ENCODE measurements at places on chromosomes 2 and 18. TPM values are rescaled to one million over a fixed set of nuclear protein-coding genes. Genes with fewer than 3 reads are reported as not detected.

MYO7B gene
- 2.6 TPM for total RNA-seq

SP9 gene
- not detected for total RNA-seq

- no peak for DNase-seq
These were observed 869.8 kb downstream of the CPS1 start for GRCh38 chr2:211426240-211426639.

- no peak for DNase-seq
These were observed 19.7 kb upstream of the GNAL start for GRCh38 chr18:11669271-11669947.

GRCh38 chr2:64401529-64401880 is 52.5 kb upstream of the LGALSL start:
- DNase-seq, result no peak

All from B cell (primary cell).